RKO (cell line): ENCODE measurements at places on chromosomes 6 and 20.

GRCh38 chr6:135525594-135525993 is 28.1 kb upstream of the AHI1 start:
- no peak for DNase-seq

DNA sequence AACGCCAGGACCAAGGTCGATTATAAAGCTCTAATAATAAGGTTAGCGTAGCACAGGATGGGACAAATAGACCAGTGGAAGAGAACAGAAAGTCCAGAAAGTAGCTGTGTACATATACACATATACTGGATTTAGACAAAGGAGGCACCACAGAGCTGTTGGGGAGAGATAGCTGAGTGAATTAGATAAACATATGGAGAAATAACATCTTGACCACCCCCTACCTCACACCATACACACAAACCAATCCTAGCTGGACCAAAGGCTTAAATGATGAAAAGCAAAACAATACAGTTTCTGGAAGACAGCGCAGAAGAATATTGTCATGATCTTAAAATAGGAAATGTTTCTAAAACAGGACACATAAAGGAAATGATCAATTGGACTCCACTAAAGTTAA is 112.9 kb downstream of the PXDC1 start:
- no peak for DNase-seq

DNA sequence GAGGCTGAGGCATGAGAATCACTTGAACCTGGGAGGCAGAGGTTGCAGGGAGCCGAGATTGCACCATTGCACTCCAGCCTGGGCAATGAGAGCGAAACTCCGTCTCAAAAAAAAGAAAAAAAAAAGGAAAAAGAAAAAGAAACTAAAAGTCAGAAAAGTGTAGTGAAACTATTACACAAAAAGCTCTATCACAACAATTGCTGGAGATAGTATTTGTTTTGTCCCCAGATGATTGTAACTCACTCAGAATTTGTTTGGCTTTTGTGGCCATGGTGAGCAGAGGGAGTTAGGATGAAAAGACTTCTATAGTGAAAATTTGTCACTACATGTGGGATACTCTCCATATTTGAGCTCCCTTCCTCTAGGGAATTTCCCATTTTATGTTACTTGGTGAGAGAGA is 5.2 kb upstream of the GOPC start:
- no peak for DNase-seq

DNA sequence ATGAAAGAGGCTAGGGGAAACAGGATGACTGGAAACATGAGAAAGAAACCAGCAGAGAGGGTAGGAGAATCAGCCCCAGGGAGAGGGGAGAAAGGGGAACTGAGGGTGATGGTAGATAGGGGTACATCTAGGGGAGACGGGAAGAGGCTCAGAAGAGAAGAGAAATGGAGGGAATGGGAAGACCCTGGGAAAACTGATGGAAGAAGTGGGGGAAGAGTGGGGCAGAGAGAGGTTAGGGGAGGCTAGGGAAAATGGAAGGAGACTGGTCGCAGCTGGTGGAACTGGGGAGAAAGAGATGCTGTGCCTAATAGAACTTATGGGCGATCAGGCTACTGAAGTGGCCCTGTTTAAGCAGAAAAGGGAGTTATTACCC is 548 bp downstream of the PROCR start:
- DNase-seq = no peak

DNA sequence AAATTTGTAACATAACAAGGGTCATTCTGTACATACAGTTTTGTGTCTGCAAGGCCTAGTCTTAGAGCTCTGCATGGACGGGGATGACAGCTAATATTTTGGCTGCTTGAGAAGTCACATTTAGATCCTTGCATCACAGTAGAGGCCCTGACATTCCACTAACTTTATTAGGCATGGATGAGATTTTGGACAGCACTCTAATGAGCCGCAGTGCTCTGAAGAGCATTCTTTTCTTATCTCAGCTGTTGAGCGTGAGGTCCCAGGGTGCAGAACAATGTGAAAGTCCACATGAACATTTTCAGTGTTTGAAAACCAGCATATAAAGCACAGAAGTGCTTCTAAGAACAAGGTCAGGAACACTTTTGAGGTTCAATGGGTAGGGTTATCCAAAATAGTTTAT is 58.9 kb downstream of the IPCEF1 start:
- DNase-seq = no peak

DNA sequence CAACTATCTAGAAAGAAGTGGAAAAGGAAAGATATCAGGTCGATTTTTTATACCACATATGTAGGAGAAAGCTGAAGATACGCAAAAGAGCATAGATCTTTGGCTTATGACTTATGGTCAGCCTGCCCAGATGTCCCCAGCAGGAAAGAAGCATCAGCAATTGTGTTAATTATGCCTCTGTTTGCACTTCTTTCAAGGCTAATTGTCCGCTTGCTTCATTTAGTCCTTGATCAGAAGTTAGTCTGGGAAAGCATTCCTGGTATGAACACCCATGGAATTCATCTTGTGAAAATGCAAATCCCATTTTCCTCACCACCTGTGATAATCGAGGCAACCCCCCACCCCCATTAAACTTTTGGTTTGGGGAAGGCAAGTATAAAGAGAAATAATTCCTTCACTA is 62.8 kb downstream of the ATP9A start:
- DNase-seq = no peak

- DNase-seq = no peak
Measured at GRCh38 chr6:36928547-36928918, 26.0 kb upstream of the PI16 start.

- no peak for DNase-seq
Measured at GRCh38 chr6:152117156-152118133, 310.0 kb downstream of the ESR1 start.

- DNase-seq = no peak
Measured at GRCh38 chr6:25370178-25371036, 91.2 kb downstream of the CARMIL1 start.

- DNase-seq = no peak
Measured at GRCh38 chr20:41175201-41175651, 37.9 kb downstream of the PLCG1 start.

- no peak for DNase-seq
Measured at GRCh38 chr6:37109714-37110499, 60.0 kb upstream of the PIM1 start.

GRCh38 chr6:102798636-102799035 is 1405.1 kb downstream of the GRIK2 start:
- DNase-seq = no peak

DNA sequence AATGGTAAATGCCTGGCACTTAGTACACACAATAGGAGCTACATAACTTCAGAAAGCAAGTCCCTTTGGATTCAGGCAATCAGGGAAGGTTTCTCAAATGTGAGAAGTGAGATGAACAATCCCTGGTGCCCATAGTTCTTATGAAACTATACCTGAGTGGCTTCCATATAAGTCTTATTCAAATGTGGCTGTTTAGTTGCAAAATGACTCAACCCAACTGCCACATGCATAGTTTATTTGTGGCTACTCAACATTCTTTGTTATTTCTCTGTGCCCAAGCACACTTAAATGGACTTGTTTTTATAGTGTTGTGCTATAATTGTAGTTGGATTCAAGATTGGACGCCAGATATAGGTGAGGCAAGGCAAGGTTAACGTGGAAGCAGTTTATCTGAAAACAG is 93.7 kb upstream of the ATXN1 start:
- no peak for DNase-seq

DNA sequence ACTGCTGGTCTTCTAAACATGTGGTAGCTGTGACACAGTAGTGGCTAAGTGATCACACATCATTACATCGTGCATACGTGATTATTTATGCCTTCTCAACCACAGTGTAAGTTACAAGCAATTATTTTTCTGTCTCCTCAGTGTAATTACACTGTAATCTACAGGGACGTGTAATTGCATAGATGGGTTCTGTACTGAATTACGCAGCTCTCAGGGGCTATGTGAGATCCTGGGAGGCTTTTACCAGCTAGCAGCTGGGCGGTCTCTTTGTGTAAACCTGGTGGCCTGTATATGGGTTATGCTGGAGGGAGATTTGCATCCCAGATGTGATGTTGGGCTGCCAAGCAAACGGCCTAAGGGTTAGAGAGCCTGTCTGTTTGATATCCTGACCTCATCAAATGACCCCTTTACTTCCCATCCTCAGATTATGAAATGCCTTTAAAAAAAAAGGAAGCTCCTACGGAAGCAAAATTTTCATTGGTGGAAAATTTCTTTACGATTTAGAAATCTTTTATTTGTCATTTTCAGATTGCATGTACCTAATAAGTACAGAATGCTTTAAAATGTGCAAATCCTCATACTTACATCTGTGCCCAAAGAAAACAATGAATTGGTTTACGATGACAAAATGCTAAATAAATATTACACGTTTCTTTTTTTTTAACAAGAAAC is 402.8 kb upstream of the JAG1 start:
- no peak for DNase-seq

DNA sequence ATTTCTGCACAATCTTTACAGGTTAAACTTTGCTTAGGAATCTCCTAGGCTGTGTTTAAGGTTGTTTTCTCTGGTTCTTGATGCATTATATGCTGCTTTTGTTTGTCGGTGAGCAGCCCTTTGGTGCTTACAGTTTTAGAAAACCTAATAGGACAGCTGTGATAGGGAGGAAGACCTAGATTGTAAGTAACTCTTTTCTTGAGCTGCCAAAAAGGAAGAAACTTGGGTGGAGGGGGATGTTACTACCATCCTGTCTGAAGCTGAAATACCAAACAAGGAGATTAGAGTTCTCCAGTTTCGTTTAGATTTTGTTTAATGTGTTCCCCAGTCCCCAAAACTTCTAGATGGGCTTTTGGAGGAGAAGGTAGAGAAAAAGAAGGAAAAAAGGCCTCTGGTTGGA is 72.0 kb downstream of the ANKS1A start:
- no peak for DNase-seq

- no peak for DNase-seq
Measured at GRCh38 chr6:141878686-141879085, 254.0 kb upstream of the GJE1 start.

GRCh38 chr6:25136854-25137253 is 142.3 kb upstream of the CARMIL1 start:
- no peak for DNase-seq

DNA sequence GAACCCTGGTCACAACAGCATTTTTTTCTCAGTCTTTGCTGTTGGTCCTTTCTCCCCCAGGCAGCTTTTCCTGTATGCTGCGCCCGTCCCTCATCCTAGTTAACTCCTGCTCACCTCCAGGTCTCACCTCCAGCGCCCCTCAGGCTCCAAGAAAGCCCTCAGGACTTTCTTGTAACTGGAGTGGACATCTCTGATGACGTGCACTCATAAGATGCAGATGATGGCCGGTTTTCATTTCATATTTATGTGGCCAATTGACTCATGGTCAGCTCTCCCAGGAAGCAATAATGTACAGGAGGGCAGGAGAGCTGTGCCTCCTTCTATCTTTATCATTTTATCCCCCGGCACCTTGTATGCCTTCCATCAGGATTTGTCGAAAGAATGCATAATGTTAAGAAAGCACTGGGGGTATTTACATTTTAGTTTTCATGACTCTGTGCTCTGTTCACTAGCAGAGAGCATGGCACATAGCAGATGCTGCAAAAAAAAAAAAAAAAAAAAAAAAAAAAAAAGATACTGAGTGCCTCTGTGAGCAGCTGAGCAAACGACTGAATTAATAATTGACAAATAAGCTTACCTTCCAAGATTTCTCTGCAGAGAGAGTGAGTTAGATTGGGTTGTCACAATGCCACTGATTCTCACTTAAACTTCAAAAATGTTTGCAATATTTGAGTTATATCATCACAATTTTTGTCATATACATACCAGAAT is 170.2 kb downstream of the DOK5 start:
- no peak for DNase-seq

GRCh38 chr6:100712997-100713396 is 168.1 kb downstream of the ASCC3 start:
- DNase-seq = no peak

GRCh38 chr6:168884050-168884645 is 369.5 kb downstream of the THBS2 start:
- DNase-seq = no peak

- no peak for DNase-seq
Measured at GRCh38 chr20:19977373-19977770, 39.8 kb upstream of the NAA20 start.

GRCh38 chr20:52552181-52552872 is 360.7 kb upstream of the ZFP64 start:
- peak; percentile 66 for DNase-seq

GRCh38 chr6:56851541-56852259 is 103.2 kb upstream of the BEND6 start:
- peak; percentile 83 for DNase-seq

- no peak for DNase-seq
Measured at GRCh38 chr6:82741325-82741995, 324.2 kb downstream of the UBE3D start.

- no peak for DNase-seq
Measured at GRCh38 chr20:5045906-5046305, 44.6 kb upstream of the SLC23A2 start.

DNA sequence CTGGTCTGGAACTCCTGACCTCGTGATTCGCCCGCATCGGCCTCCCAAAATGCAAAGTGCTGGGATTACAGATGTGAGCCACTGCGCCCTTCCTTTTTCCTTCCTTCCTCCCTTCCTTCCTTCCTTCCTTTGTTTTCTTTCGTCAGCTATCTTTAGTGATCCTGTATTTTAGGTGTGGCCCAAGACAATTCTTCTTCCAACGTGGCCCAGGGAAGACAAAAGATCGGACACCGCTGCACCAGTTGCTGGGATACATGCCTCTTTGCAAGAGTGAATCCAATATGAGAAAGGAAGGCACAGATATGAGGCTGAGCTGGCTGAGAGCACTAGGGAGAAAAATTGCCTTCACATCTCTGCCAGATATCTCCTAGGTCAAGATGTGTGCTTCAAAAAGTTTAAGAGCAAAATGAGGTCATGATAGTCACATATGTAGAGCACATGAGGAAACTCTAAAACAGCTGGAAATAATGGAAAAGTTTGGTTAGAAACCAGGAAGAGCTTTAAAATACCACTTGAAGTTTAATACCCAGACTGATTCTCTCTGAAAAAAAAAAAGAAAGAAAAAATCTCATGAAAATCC is 41.8 kb downstream of the OR2B2 start:
- no peak for DNase-seq

DNA sequence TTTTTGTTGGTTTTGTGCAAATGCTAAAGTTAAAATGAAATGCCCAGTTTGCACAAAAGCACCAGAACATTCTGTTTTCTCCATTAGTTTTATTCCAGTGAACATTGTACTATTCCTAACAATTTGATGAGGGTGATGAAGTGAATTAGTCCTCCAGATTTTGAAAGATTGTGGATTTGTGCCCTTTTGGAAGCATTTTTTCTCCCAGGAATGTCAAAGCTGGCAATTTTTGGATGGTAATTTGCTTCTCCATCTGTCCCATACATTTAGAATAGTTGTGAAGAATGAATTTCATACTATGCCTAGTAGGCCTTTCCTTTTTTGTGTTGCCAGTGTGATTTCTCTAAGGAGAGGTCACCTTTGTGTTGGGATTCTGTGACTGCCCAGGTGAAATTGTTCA is 797.2 kb downstream of the BCKDHB start:
- DNase-seq = no peak

DNA sequence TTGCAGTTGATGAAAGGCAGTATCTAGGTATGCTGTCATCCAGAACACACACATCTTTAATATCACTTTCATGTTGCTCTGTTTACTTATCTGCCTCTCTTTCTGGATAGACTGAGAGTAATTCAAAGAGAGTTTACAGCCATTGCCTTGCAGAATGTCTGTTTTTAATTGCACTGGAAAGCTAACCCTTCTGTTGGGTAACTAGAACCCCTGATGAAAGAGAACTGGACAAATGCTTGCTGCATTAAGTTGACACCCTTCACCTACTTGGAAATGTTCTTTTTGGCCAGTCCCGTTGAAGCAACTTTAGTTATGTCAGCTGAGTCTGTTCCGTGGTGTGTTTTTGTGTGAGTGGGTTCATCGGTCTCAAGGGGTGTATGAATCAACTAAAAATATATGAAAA is 383.8 kb upstream of the CITED2 start:
- no peak for DNase-seq

- no peak for DNase-seq
Measured at GRCh38 chr6:156398966-156399365, 378.2 kb upstream of the ARID1B start.
